DND-41 (cell line): ENCODE measurements at places on chromosomes 12 and 14.

GRCh38 chr12:3614806-3615466 lies 123.9 kb downstream of the PRMT8 start:
- DNase-seq: no peak

DNA sequence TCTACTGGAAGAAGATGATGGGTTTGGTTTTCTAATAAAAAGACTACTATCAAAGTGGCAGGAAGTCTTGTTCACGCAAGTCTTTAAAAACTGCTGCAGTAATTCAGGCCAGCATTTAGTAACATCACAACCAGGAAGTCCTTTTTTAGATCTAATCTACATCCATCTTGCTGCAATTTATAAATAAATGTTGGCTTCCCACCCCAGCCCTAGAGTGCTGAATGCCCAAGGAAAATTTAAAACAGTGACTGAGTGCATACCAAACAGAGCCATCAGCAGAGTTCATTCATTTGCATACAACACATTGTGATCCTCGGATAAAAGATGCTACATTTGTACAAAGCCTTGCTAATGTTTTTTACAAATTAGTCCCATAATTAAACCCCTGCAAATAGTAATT lies 72.1 kb downstream of the PHLDA1 start:
- no peak for DNase-seq

DNA sequence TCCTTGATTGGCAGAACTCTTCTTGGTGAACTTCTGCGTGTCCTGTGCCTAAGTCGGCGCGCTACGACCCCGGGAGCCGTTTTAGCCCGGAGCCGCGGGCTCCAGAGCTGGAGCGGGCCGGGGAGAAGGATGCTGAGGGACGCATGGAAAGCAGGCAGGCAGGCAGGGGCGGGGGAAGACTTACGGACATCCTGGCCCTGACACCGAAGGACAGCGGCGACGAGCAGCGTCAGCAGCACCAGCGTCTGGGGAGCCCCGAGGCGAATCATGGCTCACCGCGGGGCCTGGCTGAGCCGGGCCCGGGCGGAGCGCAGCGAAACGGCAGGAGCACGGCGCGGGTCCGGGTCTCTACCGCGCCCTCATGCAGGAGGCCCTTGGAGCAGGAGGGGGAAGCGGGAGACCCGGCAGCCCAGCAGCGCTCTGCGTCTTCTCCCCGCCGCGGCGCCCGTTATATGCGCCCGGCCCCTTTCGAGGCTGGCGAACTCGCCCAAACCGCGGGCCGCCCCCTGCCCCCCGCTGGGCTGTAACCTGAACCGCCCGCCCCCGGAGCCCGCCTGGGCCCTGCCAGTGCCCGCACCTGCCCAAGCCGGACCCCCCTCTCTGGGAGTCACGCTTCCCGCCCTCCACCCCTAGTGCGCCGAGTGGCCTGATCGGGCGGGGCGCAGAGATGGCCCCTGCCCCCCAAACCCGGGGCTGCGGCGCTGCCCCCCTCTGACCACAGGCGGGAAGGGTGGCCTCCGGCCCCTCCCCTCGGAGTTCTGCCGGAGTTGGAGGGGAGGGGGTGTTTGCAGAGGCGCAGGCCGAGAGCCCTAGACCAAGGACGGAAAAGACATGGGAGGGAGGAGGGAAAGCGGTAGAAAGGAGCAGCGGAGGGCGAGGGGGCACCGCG lies at the start of gene COL2A1:
Gene COL2A1, minus strand, starts transcription at position 424 of the 889 bp plus-strand sequence. Its CDS starts 155 bp downstream, at position 269.
- DNase-seq: no peak

DNA sequence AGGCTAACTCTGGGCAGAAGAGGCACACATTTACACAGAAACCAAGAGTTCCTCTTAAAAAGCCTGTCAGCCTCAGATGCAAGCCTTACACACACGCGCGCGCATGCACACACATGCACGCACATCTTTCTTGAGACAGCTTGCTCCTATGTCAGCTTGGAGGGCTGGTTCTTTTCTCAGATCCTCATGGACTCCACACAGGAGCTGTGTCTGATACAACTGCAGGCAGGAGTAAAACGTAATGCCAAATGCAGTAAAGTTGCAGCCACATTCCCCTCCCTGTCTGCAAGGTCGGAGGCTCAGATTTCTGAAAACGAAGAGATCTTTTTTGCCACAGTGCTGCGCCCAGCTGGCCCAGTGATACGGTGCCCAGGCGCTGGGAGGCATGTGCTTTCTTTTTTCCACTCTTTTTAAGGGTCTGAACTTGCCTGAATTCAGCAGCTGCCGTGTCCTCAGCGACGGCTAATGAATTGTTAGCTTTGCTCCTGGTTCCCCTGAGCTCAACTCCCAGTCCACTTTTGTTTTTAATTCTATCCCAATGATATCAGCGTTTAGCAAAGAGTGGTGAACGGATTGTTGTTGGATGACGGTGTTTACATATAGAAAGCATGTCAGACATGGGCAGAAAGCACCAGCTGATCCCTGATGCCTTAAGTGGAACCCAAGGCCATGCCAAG lies 72.9 kb upstream of the FOXN3 start:
- no peak for DNase-seq

GRCh38 chr12:78088391-78088832 lies 257.7 kb downstream of the NAV3 start:
- no peak for DNase-seq

- DNase-seq: no peak
Measured at GRCh38 chr12:119681728-119682638, 14.1 kb downstream of the PRKAB1 start.

- DNase-seq: no peak
Measured at GRCh38 chr12:3200814-3201233, 123.6 kb downstream of the TSPAN9 start.

- no peak for DNase-seq
Measured at GRCh38 chr12:46830731-46831334, 5.0 kb upstream of the SLC38A4 start.

DNA sequence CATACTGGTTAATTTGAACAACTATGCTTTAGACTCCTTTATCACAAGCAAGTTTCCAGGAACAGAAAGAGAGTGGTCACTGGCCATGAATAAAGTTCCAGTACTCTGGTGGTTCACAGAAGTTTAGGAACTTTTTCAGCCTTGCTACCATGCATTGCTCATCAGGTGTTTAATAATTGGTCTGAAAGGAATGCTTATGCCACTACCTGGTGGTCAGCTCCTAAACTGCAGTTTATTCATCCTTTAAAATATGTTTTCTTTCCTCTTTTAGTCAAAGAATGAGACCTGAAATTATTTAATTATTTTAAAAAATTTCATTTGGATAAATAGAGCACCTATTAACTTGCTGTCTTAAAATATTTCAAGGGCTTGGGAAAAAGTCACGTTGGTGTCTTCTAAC lies 260.1 kb upstream of the OR4E1 start:
- no peak for DNase-seq

- DNase-seq: peak; percentile 71
Measured at GRCh38 chr14:64971943-64972791, at the start of gene RAB15. TSS of gene RAB15 (minus strand) at chr14:64972336. CDS start at chr14:64972076, 260 bp downstream.

DNA sequence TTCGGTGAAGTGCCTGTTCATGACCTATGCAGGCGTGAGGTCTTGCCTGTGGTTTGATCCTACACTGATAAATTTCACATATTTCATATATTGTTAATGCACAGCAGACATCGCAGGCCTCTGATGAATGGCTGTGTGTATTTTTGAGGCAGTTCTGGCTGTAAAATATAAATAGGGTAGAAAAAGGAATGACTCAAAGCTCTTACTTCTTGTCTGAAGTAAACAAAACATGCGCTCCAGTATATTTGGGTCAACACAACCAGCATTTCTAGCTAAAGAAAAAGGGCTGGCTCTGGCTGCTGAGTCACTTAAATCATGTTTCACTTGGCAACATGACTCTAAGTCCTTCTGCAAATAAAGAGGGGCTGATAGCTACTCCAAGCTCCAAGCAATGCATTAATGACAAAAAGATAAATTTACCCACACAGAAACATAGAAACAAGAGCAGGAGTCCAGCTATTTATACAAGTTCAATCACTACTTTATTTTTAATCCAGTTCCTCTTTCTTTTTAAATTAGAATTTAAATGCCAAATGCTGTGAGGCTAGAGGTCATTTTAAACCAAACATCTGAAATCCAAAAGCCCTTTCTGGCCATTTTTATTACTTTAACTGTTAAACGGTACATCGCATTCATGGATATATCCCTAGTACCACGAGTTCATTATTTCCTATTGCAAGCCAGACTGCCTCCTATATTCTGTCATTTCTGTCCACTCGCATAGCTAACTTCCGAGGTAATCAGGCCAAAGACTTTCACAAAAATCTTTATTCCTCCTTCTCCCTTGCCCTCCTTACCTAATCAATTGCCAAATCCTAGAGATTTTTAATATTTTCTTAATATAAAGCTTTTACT lies 54.3 kb upstream of the TMCC3 start:
- DNase-seq: no peak

DNA sequence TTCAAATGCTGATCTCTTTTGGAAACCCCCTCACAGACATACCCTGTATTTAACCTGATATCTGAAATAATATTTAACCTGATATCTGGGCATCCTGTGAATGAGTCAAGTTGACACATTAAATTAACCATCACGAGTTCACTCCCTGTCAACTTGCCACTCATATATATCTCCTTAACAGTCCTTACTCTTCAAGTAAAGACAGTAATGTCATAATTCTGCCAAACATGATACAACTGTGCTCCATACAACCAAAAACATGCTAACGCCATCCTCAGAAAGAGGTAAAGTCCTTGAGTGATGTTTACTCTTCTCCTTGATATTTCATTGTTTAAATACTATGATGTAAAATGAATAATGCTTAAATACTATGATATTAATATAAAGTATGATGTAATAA lies 105.0 kb downstream of the PLCZ1 start:
- no peak for DNase-seq

GRCh38 chr14:103696070-103696402 lies 19.2 kb downstream of the XRCC3 start:
- DNase-seq: no peak

DNA sequence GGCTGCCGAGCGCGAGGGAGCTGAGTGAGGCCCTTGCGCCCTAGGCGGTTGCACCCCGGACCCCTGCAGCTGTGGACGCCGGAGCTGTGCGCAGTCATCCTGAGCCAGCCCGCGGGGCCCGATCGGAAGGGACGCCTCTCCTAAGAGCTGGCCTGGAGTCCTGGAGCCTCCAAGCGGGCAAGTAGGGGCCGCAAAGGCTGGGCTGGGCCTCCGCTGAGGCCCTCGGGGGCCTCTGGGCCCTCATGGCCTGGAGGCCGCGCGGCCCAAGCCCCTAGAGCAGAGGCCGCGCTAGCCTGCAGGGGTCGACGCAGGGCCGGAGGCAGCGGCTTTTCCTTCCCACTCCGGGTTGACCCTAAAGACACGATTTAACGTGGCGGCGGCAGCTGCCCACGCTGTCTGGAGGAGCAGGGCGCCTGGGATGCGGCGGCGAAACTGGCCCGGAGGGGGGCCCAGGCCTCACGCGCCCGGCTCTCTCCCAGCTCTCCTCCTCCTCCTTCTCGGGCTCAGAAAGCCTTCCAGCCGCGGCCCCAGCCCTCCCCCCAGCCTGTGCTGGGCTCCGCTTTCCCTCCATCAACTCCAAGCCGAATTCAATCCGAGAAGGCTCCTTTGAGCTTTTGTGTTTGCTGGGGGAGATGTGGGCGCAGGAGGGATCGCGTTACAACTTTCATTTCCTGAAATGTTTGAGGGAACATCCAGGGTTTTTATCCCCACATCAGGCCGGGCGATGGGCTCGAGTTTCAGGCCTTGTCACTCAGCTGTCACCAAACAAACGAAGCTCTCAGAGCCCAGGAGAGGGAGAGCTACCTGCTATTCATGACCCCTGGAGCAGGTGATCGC lies 11.6 kb downstream of the SIX1 start:
- no peak for DNase-seq

DNA sequence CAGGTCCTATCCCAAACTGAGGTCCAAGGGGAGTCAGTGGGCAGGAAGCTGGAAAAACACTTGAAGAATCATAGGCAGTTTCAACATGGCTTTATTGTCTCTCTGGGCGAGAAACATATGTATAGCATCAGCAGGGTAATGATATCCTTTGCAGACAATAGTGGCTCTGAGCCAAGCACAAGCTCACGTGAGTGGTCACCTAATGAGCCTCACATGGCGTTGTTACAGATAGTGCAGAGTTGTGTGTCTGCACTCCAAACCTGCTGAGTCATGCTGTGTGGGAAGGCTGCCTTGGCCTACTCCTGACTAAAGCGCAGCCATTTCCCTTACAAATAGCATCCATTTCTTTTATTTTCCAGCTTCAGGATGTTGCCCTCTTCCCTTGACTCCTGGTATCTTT lies 105.2 kb upstream of the SYT1 start:
- DNase-seq: no peak

GRCh38 chr14:96486705-96487104 lies 15.5 kb upstream of the PAPOLA start:
- no peak for DNase-seq

DNA sequence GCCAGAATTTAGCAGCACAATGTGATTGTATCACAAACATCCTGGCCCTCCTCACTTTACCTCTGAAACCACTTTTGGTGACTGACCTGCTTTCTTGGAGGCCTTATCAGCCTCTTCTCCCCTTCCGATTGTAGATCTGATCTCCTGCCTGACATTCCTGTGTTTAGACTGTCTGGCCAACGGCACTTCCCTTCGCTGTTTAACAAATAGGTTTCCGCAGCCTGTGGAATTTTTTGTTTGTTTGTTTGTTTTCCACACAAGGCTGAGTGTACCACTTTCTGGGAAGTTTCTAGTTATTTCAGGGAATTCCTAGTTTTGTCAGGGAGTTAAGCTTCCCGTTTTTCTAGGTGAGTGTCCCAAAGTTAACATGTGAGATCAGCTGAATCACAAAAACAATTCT lies 65.9 kb upstream of the CDKN3 start:
- no peak for DNase-seq

DNA sequence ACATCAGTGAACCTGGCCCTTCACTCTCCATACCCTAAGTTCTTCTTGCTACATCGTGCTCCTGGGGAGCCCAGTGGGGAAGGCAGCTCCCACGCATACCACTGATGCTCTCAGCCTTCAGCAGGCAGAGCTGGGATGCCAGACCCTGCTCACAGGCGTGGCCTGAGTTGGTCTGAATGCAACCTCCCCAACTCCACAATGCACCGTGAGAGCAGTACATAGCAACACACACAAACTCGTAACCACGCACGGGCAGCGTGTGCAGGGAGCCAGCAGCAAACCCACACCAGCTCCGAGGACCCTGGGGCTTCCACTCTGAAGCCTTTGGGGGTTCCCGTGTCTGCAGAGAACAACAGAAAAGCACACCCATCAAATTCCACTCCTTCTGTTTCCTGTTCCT lies 37.3 kb downstream of the ANO2 start:
- no peak for DNase-seq

- no peak for DNase-seq
Measured at GRCh38 chr12:106600503-106600902, 17.7 kb downstream of the RFX4 start.

DNA sequence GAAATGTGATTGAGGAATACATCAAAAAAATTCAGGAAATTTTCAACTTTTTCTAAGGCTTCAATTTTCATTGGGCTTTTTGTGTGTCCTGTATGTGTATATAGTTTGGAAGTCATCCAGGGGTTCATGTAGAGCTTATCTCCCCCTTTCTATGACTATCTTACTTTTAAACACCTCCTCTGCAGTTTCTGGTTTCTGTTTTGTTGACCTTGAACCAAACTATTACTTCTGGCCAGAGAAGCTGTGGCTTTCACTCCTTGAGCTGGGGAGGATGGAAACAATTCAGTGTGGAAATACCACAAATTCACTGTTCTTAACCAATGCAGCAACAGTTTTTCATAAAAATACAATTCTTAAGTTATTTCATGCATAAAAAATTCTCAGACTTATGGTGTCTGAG lies 613.2 kb upstream of the SEL1L start:
- no peak for DNase-seq

- DNase-seq: no peak
Measured at GRCh38 chr12:12380949-12381593, 24.2 kb downstream of the BORCS5 start.

GRCh38 chr12:92085040-92085735 lies 60.5 kb downstream of the BTG1 start:
- no peak for DNase-seq

- DNase-seq: peak; percentile 59
Measured at GRCh38 chr12:28583701-28584261, 393.5 kb downstream of the CCDC91 start.
